ENCODE measurements at places on chromosomes 7 and 10.
A peak's percentile ranks its signal among the peaks of the same experiment; 100 is the strongest.

DNA sequence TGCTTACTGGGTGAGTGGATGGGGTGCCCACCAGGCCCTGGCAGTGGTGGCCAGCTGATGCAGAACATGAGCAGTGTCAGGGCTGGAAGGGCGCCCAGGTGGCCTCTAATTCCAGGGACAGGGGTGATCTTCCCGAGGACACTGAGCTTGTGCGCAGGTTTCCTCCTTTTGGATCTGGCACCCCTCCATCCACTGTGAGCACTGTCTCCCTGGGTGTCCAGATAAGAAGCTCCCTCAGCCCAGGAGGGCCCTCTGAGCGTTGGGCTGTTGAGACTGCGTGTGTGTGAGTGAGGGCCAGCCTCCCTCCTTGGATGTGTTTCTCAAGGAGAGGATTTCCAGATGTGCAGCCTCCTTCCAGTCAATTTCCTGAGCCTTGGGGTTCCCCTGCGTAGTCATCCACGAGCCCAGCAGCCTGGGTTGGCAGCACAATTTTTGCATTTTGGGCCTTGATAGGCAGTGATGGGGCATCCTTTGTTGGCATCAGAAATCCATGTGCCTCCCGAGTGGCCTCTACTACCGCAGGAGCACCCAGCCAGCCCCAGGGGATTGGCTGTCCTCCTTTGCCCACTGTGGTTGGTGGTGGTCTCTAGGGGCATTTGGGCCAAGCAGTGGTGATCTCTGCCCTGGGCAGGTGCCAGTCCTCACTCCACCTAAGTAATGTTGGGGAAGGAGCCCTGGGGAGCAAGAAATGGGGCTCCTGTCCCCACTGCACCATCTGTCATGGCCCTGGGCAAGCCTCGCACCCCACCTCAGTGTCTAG, 20.9 kb upstream of the BTBD16 start:
- DNase-seq, result no peak

GRCh38 chr10:75294518-75294865, 58.7 kb upstream of the COMTD1 start:
- DNase-seq, result no peak

GRCh38 chr10:131546086-131546810, 234.7 kb upstream of the TCERG1L start:
- DNase-seq, result no peak

GRCh38 chr10:26448706-26449435, 10.7 kb downstream of the APBB1IP start:
- DNase-seq, result peak; percentile 78

GRCh38 chr10:43627942-43628341, 20.7 kb downstream of the ZNF32 start:
- no peak for DNase-seq

GRCh38 chr10:133388973-133389818, 4.8 kb upstream of the MTG1 start:
- DNase-seq, result peak; percentile 47

DNA sequence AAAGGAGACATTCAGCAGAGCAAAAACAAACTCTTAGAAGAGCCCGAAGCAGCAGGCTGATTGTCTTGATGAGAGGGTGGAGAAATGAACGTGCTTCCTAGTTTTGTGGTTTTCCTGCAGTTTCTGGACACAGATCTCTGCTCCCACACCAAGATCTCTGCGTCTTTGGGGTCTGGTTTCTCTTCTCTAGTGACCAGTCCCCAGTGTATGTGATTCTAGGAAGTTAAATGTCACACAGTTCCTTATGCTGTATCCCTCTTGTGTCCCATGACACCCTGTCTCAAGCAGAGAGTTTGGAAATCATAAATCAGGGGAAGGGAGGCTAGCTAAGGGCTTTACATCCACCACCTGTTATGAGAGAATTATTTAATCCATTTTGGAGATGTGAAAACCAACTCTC, 55.4 kb upstream of the KLF14 start:
- no peak for DNase-seq

Data from CD4-positive, alpha-beta T cell (primary cell).